ENCODE measurements at places on chromosomes 7 and 10.

DNA sequence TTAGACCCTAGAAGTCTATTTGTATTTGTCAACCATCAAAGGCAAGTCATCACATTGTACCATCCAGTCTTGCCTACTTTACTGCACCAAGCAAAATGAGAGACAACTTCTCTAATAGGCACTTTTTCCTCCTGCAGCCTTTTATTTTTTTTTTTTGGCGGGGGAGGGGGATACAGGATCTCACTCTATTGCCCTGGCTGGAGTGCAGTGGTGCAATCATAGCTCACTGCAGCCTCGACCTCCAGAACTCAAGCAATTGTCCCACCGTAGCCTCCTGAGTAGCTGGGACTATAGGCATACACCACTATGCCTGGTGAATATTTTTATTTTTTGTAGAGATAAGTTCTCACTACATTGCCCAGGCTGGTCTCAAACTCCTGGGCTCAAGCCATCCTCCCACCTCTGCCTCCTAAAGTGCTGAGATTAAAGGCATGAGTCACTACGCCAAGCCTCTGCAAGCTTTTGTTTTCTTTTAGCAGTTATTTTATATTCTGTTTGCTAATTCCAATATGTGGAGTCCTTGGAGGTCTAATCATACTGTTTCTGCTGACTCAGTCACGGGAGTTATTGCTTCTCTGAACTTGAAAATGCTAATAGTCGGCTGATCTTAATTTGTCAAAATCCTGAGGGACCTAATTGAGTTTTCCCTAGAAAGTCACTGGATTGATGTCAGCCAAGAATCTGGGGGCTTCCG, 14.2 kb downstream of the KPNA7 start:
- DNase-seq = no peak

- DNase-seq = no peak
Observed at GRCh38 chr10:113691381-113691780, 11.7 kb downstream of the CASP7 start.

DNA sequence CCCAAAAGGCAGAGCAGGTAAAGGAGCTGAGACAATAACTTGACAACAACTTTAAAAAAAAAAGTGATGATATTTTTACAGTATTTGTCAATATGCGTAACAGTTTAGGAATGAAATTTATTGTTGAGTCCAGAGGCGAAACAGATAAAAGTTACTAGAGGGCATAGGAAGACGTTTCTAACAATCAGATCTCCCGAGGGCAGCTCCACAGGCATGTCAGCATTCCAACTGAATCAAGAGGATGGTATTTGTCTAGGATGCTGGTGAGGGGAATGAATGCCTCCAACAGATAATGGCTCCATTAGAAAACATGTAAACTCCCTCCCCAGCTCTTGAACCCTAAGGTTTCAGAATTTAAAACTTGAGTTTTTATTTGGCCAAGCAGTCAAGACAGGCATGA, 733.9 kb upstream of the SORCS1 start:
- no peak for DNase-seq

DNA sequence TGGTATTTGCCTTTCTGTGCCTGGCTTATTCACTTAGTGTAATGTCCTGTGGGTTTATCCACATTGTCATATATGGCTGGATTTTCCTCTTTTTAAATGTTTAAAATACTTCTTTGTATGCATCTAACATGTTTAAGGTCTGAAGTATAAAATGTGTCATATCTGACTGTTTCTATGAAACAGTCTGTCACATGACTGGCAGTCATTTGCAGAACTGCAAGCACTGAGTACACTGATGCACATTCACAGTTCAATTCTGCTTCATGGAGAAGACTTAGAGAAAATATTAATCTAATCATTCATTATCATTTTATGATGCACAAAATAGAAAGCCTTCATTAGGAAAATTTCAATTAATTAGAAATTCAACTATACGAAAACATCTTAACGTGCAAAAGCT, 119.7 kb upstream of the PRSS58 start:
- no peak for DNase-seq

GRCh38 chr7:44163591-44163990, 22.5 kb upstream of the MYL7 start:
- DNase-seq = no peak

All from GM19239 (cell line).